ENCODE measurements at places on chromosomes 7 and 10.

DNA sequence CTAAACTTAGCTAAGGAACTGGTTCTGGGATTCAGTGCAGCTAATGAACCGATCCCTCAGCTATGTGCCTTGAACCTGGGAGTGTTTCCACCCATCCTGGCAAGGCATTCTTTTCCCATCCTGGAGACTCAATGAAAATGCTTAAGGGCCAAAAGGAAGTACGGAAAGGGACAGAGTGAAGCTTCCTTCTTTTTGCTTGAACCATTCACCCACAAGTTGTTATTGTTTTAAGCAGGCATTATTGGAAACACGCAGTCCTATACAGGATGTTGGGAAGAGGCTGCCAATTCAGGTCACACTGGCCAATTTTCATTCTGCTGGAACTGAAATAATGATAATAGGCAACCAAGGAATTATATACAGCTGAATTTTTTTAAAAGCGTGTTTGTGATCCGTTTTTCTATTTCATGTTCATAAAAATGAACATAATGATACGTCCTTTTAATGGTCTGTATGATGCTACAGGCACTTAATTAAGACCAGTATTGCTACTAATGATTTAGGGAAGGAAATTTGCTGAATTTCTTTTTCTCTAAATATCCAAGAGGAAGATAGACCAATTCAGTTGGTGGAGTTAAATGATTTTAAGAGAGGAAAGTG is 57.8 kb upstream of the FZD1 start:
- DNase-seq: no peak

DNA sequence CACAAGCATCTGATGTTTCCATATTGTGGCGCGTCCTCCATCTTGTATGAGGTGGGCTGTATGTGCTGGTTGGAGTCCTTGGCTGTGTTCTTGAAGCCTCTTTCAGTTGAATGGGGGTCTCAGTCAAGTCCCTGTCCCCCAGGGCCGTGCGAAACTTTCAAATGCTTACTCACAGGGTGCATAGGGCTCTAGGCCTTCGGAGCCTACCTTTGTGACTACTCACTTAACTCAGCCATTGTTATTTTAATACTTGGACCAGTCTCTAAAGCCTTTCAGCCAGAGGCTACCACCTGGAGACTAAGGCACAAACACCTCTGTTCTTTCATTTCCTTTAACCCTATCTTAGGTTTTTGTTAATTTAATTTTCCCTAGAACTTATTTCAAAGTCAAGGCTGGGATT is 785.9 kb downstream of the GATA3 start:
- DNase-seq: no peak

DNA sequence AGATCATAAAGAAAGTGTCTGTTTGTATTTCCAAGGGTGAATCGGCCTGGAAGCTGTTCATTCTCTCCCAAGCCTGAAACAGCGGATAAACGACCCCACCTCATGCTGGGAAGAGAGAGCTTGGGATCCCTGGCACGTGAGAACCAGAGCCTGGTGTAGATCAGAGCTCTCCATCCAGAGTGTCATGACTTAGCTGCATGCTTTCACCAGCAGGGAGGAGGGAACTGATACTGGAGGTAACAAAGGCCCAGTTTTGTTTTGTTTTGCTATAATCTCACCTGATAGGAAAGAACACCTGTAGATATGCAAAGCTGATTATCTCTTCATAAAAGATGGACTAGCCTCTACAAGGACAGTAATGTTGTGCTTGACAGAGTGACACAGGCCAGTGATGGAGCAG is 236.6 kb downstream of the POM121L12 start:
- no peak for DNase-seq

GRCh38 chr10:122710576-122710975 is 10.9 kb upstream of the C10orf120 start:
- no peak for DNase-seq

DNA sequence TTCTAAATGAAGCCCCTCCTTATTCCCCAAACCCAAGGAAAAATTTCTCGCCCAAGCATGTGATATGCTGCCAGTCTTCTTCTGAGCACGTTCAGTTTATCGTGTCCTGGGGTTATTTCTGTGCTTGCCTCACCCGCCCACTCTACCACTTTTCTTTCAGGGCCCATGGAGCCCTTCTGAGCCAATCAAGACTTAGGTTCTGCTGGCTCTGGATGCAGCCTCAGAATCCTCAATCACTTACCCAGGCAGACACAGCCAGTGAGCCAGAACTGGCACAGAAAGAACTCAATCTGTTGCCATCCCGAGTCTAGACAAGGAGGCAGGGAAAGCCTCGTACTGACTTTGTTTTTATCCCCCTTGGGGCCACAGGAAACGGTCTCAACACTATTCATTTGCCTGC is 34.2 kb upstream of the C10orf90 start:
- DNase-seq: no peak

DNA sequence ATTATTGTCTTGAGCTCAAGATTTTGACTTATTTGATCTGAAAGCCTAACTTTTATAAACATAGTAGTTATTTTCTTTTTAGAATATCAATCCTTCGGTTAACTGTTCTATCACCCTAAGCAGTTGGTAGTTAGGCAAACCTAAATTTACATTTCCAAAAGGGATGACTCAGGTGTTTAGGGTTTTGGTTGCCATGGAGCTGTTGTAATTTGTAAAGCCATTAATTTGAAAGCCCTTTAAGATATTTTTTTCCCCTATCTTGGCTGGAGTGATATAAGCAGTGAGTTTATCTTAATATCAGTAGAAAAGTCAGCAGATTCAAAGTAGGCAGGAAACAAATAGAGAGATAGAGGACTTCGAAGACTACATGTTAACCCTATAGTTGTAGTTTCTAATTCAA is 1472.6 kb upstream of the CELF2 start:
- no peak for DNase-seq
